Stimulated activated CD8-positive, alpha-beta memory T cell treated with anti-CD3 and anti-CD28 coated beads, Interleukin-7, amount 100 ng/mL, for 4 hours (primary cell): ENCODE measurements at places on chromosomes 16 and 17.

- no peak for DNase-seq
These were observed 24.2 kb downstream of the ACTG1 start for GRCh38 chr17:81488276-81488860.

DNA sequence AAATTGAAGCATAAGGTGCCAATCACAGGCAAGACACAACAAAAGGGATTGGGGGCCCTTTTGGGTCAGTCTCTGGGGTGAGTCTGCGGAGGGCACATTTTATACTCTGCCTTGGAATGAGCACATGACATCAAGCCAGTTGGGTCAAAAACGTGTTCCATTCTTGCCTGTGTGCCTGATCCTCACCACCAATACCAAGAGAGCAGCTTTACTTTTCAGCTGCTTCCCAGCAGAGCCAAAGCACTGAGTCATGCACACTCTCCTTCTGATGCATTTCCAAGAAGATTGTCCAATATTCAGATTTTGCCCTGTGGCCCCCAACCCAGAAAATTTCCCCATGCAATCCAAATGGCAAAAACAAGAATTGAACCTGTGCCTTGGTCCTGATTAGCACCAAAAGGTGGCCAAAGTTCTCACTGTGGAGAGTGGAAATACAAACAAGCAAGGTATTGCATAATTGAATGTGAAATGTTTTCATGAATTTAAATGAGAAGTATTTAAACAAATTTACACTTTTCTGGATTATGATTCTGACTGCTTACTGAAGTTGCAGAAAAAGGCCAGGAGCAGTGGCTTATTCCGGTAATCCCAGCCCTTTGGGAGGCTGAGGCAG lies 217.8 kb upstream of the SOX9 start:
- no peak for DNase-seq

GRCh38 chr16:24255456-24256371 lies at the start of gene CACNG3:
Gene CACNG3 (plus strand): TSS chr16:24256335. CDS start chr16:24256755, 420 bp downstream.
- DNase-seq = no peak

DNA sequence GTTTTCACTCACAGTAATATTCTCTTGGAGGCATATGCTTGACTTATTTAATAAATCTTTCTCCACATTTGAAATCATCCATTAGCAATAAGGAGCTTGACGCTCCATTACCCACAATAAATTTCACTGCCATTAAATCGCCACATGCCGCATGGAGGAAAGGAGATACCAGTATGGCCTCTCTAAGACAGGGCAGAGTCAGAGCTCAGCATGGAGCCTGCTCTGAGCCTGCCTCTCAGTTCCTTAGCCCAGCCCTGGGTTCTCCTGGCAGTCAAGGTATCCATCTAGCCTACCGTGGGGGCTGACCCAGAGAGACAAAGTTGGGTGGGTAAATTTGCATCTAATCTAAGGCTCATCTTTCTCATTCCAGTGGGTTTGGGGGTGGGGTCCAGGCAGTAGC lies 80.3 kb upstream of the CES5A start:
- DNase-seq = no peak

DNA sequence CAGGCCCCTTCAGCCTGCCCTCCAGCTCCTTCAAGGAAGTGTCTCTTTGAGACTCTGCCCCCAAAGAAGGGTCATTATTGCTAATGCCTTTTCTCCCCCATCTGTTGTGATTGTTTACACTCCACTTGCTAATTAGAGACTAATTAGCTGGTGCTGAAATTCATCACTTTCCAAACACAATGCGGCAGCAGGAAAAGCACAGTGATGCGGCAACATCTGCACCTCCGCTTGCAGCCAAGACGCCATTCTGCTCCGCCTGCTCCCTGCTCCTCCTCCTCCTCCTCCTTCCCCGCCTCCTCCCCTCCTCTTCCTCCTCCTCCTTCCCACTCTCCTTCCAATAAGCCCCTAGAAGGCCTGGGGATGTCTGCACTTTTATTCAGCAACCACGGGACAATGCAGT lies 110.5 kb downstream of the SDK2 start:
- no peak for DNase-seq

DNA sequence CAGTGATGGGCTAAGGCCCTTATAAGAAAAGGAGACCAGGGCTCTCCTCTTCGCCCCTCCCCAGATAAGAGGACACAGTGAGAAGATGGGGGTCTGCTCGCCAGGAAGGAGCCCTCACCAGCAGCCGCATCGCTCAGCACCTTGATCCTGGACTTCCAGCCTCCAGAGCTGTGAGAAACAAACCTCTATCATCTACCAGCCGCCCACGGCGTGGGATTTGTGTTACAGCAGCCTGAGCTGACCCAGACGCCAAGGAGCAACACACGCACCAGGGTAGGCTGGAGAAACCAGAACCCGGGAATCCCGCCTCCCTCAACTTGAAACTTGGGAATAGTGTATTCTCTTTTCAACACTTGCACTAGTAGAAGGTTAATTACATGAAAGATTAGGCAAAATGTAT lies 4.2 kb upstream of the ZG16B start:
- DNase-seq = no peak

DNA sequence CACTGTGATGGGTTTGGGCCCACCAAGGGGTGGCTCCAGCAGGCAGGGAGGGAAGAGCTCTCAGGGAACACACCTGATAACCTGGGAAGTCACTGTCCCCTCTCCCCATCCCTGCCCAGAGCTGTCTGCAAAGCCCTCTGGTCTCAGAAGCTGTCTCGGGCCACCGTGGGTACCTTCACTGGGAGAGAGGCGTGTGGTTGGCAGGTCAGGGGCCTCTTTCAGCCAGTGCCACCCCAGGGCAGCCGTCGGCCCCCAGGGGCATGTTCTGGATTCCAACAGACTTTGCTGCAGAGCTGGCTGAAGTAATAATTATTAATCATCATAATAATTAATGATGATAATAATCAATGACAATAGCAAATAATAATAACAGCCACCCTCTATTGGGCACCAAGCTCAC lies 21.1 kb downstream of the MGAT5B start:
- no peak for DNase-seq

- no peak for DNase-seq
These were observed 154.0 kb downstream of the LGALS9B start for GRCh38 chr17:20313306-20313705.

DNA sequence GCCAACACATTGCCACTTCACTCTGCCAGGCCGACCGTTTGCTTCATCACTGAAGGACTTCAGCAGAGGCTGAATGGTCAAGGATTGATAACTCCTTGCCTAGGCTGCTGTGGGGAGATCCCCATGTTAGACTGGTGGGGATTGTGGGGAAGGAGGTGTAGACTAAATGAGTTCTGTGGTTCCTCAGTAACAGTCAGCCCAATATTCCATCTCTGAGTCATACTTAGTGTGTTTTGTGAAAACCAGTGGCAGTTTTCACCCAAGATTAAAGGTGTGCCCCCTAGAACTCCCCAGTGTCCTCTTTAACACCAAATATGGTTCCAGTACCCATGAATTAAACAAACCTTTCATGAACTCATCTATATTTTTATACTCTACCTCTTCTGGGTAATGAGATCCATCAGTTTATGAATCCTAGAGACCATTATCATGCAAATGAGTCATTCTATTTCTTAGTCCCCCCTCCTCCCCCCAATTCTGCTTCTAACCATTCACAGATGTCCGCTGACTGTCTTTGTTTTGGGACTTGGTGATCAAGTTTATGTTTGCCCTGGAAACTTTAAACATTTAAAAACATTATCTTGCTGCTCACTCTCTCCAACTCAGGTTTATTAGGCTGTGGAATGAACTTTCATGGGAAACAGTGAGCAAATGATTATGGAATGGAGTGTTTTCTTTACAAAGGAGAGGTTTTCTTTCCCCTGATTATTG lies 66.8 kb upstream of the GAS7 start:
- no peak for DNase-seq

- DNase-seq = no peak
These were observed 3.8 kb upstream of the DEF8 start for GRCh38 chr16:89944773-89945172.

DNA sequence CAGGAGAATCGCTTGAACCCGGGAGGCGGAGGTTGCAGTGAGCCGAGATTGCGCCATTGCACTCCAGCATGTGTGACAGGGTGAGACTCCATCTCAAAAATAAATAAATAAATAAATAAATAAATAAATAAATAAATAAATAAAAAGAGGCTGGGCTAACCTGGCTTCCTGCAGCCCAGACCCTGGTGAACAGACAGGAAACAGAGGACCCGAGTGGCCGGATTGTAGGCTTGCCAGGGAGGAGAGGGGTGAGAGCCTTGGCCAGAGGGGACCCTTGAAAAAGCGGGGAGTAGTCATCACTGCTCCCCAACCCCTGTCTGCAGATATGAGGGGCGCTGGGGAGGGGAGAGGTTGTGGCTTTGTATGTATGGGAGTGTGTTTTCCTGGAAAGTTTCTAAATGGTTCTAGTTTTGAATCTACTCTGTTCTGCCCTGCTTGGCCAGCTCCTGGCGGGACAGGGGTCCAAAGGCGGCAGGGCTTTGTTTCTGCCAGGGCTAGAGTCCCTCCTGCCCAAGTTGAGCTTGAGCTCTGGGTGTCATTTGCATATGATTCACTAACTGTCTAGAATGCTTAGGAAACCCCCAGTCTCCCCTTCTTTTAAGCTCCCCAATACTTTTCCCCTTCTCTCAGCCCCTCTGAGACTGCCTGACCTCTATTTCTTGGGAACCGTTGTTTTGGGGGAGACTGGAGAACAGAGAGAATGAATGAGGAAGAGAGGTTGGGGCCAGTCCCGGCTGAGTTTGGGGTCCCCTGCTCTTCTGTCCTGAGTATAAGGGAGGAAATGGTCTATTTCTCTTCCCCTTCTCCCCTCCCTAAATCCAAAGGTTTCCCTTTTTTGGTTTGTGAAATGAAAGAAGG lies 16.4 kb downstream of the RARA start:
- DNase-seq = no peak

DNA sequence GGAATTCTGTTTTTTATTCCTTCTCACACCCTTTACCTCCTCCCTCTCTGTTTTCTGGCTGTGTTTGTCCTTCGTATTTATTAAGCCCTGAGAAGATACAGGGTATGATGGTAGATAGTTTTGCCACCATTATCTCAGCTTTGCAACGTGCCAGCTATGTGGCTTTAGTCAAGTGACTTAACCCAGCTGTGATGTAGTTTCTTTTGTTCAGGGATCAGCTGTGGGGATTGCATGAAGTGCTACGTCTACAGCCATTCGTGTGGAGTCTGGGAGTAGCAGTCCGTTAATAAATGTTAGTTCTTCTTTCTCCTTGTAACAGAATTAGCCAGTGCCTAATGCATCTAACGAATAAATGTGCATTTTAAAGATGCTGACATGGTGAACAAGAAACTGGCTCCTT lies 128.4 kb downstream of the HAPSTR1 start:
- no peak for DNase-seq

DNA sequence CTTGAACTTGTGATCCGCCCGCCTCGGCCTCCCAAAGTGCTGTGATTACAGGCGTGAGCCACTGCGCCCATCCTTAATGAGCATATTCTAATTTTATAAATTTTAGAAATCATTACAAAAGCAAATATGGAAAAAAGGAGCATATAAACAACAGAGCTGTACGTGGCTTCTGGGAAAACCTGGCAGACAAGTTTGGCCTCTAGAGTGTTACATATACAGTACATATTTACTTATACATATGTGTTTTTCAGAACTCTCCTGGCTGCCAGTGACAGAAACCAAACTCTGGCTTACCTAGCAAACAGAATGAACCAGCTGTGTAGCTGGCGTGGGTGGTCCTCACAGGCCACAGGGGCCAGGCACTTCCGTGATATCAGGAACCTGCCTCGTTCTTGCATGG lies 10.1 kb downstream of the DRC3 start:
- no peak for DNase-seq

- no peak for DNase-seq
These were observed 5.6 kb upstream of the NOTUM start for GRCh38 chr17:81966343-81967243.

DNA sequence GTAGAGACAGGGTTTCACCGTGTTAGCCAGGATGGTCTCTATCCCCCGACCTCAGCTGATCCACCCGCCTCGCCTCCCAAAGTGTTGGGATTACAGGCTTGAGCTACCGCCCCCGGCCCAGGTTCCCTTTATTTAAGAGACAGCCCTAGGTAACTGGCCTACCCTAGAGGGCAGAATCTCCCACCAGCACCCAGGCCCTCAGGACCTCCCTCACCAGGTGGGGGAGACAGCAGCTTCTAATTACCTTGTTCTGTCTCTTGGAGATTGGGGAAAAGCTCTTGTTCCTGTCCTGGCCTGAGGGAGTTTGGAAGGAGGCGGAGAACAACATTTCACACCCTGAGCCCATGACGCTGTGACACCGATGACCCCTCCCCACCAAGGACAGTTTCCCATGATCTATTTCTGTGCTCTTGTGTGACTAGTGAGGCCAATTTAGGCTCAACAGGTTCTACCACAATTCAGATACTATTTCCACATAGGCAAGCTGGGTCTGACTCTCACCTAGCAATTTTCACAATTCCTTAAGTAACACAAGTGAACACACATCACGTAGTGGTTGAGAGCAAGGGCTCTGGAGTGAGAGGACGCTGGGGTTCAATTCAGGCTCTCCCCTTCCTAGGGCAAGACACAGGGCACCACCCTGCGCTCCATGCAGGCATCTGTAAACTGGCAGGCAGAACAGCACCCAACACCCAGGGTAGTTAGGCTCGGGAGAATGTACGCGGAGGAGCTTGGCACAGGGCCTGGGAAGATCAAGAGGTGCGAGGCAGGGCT lies 20.4 kb downstream of the HDAC5 start:
- no peak for DNase-seq

- no peak for DNase-seq
These were observed at the start of gene QPRT for GRCh38 chr16:29678691-29679267. Gene QPRT (plus strand): TSS chr16:29679180. CDS start chr16:29679198, 18 bp downstream.

DNA sequence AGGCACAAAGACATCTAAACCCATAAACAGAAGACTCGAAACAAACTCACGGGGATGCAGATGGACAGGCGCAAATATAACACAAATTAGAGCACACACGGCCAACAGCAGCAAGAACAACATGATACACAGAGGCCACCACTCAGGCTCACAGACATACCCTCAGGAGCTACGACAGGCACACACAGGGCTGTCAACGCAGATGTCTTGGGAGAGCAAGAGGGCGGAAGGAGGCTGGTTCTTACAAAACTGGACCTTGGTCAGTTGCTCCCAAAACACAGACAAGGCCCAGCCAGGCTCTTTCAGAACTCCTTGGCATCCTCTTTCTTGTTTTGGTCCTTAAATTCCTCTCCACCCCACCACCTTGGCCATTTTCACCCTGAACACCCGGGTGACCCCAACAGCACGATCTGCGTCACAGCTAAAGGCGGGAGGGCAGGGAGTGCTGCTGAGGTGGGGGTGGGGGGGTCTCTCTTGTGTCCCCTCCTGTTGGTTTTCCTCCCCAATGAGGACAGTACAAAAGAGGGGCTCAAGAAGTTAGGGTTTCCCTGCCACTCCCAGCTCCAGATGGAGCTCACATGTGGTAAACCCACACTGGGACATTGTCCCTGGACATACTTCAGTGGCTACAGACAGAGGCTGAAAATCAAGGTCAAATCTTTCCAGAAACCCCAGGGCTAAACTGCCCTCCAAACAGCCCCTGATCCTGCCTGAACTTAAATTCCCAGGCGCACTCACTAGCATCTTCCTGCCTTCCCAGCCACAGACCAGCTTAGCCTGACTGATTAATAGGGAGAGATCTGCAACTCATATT lies 221.3 kb downstream of the C16orf78 start:
- DNase-seq = no peak

DNA sequence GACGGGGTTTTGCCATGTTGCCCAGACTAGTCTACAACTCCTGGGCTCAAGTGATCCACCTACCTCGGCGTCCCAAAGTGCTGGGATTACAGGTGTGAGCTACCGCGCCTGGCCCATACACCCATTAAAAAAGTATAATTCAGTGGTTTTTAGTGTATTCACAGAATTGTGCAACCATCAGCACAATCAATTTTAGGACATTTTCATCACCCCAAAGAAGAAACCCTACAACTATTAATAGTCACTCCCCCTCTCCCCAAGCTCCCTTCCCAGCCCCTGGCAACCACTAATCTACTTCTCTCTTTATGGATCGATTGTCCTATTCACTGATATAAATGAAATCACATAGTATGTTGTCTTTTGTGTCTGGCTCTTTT lies 3.8 kb upstream of the EEF2K start:
- no peak for DNase-seq
